ENCODE measurements at places on chromosomes 16 and 17.
A peak's percentile ranks its signal among the peaks of the same experiment; 100 is the strongest.

GRCh38 chr17:5770441-5771270 is 186.3 kb upstream of the NLRP1 start:
- no peak for DNase-seq

- no peak for DNase-seq
These were observed 59.2 kb upstream of the ATF7IP2 start for GRCh38 chr16:10326647-10327046.

DNA sequence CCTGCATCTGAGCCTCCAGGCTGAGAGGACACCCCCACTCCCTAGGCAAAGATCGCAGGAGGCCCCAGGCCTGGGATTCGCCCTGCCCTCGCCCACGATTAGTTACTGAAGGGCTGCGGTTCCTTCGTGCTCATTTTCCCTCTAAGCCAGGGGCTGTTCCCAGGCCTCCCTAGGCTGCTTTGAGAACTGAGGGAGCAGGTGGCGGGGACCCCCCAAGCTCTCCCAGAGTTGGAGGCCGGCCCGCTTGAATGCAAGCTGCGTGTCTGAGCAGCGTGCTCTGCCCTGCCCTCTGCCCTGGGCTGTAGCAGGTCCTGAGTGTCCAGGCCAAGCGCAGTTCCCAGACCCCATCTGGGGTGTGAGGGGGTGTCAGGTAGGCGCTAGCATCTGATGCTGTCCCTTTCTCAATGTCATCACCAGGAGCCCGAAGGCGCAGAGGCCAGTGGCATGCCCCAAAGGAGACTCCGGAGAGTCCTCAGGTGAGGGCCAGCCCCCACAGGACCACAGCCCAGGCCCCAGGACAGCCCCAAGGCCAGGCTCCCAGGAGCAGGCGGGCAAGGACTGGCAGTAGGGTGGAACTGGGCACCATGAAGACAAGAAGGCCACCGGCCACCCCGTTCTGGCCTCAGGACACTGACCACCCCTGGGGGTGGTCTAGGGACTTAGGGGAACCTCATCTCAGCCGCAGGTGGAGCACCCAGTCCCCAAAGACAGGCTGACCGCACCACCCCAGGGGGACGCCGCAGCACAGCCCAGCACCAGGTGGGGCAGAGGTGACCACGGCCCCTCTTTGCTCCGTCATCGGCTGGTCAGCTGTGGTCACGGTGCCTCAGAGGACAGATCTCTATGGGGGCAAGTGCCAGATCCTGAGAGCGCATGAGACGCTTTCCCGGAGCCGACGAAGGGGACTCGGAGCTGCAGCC is 14.6 kb downstream of the ENDOV start:
- DNase-seq, result no peak

GRCh38 chr16:73231944-73232554 is 184.1 kb upstream of the ZFHX3 start:
- no peak for DNase-seq

GRCh38 chr16:55046513-55046912 is 115.8 kb downstream of the IRX5 start:
- no peak for DNase-seq

DNA sequence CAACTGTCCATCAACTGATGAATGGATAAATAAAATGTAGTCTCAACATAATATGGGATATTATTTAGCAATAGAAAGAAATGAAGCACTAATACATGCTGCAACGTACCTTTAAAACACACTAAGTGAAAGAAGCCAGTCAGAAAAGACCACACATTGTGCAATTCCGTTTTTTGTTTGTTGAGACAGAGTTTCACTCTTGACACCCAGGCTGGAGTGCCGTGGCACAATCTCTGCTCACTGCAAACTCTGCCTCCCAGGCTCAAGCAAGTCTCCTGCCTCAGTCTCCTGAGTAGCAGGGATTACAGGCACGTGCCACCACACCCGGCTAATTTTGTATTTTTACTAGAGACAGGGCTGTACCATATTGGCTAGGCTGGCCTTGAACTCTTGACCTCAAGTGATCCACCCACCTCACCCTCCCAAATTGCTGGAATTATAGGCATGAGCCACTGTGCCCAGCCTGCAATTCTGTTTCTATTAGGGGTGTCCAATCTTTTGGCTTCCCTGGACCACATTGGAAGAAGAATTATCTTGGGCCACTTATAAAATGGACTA is 40.1 kb downstream of the SCNN1B start:
- DNase-seq, result no peak

GRCh38 chr17:29661213-29661612 is 38.5 kb upstream of the CORO6 start:
- no peak for DNase-seq

- no peak for DNase-seq
These were observed 8.5 kb downstream of the ITGA3 start for GRCh38 chr17:50064253-50065001.

GRCh38 chr16:56370875-56371659 is 54.3 kb downstream of the AMFR start:
- peak; percentile 48 for DNase-seq

DNA sequence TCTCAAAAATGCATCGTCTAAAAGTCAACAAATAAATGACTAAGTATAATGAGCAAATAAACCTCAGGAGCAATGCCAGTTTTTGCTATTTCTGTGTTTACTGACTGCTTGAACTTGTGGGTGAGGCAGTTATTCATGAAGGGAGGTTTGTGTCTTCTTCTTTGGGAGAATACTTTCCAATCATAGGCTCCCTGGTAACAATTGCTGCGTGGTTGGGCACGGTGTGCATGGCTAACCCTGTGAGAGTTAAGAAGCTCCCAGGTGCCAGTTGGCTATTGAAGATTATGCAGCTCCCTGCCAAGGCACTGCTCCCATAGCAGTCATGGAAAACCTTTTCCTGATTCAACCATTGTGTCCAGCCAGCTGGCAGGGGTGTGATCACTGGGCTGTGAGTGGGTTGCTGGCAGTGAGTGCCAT is 775.9 kb upstream of the GOT2 start:
- DNase-seq, result no peak

GRCh38 chr16:72909196-72909595 is 138.7 kb downstream of the ZFHX3 start:
- DNase-seq, result no peak

- DNase-seq, result no peak
These were observed 19.1 kb upstream of the CACNG1 start for GRCh38 chr17:67025216-67025792.

- DNase-seq, result no peak
These were observed 110.2 kb downstream of the CA10 start for GRCh38 chr17:52048137-52048898.

GRCh38 chr16:11613381-11614303 is 26.9 kb upstream of the LITAF start:
- peak; percentile 78 for DNase-seq

DNA sequence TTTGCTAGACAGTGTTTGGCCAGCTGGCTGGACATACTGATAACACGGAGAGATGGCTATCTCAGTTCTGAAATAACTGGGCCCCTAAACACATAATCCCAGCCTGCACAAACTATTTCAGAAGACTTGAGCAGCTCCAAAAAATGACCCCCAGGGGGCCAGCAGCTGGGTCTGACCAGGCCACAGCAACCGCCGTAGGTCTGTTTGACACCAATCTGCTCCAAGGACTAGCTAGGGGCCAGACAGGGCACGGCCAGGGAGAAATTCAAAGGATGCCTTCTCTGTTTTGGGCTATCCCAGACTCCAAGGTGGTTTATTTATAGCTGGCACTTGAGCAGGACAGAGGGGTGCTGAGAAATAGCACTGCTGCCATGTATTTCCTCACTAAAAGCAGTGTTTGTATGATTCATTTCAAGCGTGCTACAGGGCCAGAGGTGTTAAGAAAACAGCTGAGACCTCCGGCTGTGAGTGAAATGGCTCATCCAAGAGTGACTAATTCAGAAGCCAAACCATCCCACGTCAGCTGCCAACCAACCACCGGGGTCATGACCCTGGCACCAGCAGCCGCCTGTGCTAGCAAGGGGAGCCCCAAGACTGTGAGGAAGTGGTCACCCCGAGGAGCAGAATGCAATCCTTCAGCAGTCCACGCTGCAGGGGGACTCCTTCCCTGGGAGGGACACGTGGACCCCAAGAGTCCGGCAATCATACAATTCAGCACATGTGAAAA is 5.7 kb downstream of the GGA2 start:
- peak; percentile 36 for DNase-seq

DNA sequence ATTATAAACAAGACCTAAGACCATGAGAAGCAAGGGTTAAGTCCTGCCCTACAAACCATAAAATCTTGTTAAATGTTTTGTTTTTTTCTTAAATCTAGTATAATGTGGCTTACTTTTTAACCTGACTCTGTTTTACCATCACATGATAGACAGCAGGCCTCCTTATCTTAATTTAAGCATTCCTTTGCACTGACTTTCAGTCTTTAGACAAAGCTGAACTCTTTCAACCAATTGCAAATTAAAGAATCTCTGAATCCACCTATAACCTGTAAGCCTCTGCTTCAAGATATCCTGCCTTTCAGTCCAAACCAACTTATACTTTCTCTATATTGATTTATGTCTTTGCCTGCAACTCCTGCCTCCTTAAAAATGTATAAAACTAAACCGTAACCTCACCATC is 478.5 kb downstream of the GRIN2A start:
- DNase-seq, result no peak

DNA sequence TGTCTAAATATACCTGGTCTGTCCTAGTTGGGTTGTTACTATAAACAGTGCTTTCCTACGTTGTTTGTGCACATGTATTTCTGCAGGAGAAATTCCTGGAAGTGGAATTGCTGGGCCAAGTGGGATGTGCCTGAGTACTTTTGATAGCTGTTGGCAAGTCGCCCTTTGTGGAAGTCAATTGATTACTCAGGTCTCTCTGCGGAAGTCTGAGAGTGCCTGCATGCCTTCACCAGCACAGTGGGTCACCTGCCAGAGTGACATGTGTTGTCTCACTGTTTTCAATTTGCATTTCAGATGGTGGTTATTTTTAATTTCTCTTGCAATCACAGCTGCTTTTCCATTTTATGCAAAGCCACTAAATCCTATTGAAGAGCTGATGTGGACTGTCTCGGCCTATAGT is 2.3 kb upstream of the MVD start:
- DNase-seq, result peak; percentile 76

DNA sequence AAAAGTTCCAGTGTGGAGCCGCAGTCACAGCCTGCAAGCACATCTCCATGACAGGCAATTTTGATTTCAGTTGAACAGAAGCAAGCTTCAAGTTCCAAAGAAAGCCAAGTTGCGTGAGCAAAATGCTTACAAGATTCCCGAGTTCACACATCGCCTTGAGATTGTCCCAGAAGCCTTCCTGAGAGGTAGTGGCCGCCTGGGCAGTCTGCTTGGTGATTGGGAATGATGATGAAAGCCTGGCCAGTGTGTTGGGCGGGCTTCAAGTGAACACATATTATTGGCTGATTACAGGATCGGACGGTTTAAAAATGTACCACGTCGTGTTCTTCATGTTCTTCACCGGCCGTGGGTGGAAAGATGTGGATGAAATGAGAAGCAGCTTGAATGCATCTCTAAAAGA is 185.5 kb downstream of the FOXL1 start:
- DNase-seq, result no peak

GRCh38 chr16:49970797-49971431 is 54.1 kb upstream of the CNEP1R1 start:
- no peak for DNase-seq

GRCh38 chr17:43546319-43547188 is at the start of gene ETV4:
Gene ETV4 (minus strand): TSS chr17:43546340. CDS start chr17:43545617, 723 bp downstream.
- DNase-seq, result peak; percentile 94

- no peak for DNase-seq
These were observed 183.1 kb upstream of the COX10 start for GRCh38 chr17:13885953-13886889.

- peak; percentile 26 for DNase-seq
These were observed 80.3 kb upstream of the ZNF750 start for GRCh38 chr17:82920150-82920549.

DNA sequence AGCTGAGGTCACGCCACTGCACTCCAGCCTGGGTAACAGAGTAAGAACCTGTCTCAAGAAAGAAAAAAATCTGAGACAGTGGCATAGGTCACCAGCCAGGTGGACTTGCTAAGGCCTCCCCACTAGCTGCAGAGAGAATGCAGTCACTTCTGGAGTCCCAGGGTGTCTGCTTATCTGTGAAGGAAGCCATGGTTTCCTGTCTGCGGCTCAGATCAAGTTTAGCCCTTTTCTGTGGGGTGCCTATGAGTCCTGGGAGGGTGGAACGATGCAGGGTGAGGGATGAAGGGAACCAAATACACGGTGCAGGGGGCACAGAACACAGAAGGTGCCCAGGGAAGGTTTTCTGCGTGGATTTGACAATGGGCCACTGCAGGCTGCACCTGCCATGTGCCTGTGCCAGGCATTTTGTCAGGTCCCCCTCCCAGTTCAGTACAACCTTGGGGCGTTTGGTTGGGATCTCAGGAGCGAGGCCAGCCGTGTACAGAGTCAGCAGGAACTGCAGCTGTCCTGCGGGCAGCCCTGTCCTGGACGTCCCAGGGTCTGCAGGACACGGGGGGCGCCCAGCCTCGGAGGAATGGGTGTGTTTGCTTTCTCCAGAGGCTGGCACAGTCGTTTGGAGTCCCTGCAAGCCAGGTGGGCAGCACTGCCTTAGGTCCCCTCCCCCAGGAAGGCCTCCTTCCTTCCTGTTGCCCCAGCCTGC is 41.8 kb downstream of the RAB11FIP4 start:
- DNase-seq, result no peak

GRCh38 chr17:62986549-62986948 is 20.5 kb downstream of the TANC2 start:
- no peak for DNase-seq

DNA sequence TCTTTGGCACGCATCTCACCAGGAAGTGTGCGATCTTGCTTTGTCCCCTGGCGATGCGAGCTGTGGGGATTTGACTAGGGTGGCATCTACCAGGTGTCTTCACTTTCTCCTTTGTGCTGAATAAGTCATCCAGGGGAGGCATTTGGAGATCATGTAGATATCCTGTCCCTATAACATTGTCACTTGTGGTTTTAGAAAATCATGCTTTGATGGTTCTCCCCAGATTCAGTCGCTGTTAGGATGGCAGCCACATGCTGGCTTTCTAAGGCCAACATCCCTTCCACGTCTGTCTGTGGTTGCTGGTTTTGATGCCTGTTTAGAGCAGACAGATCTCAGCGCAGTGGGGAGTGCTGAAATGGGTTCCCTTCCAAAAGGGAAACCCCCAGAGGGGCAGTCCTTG is 2.5 kb downstream of the ADAD2 start:
- no peak for DNase-seq

- DNase-seq, result no peak
These were observed 5.3 kb downstream of the DUSP14 start for GRCh38 chr17:37494971-37495370.

GRCh38 chr17:10871914-10872313 is 34.0 kb upstream of the PIRT start:
- DNase-seq, result peak; percentile 26

DNA sequence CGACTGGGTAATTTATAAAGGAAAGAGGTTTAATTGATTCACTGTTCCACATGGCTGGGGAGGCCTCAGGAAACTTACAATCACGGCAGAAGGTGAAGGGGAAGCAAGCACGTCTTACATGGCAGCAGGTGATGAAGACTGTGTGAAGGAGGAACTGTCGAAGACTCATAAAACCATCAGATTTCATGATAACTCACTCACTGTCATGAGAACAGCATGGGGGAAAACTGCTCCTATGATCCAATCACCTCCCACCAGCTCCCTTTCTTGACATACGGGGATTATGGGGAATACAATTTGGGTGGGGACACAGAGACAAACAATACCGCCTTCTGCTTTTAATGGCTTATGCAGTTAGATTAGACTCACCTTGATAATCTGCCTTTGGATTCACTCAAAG is 19.4 kb upstream of the IRF8 start:
- DNase-seq, result no peak
